Astrocyte (in vitro differentiated cells and primary cell): ENCODE measurements at places on chromosomes 6 and 20. TPM values are rescaled to one million over a fixed set of nuclear protein-coding genes. Genes with fewer than 3 reads are reported as not detected.
A peak's percentile ranks its signal among the peaks of the same experiment; 100 is the strongest.

DNA sequence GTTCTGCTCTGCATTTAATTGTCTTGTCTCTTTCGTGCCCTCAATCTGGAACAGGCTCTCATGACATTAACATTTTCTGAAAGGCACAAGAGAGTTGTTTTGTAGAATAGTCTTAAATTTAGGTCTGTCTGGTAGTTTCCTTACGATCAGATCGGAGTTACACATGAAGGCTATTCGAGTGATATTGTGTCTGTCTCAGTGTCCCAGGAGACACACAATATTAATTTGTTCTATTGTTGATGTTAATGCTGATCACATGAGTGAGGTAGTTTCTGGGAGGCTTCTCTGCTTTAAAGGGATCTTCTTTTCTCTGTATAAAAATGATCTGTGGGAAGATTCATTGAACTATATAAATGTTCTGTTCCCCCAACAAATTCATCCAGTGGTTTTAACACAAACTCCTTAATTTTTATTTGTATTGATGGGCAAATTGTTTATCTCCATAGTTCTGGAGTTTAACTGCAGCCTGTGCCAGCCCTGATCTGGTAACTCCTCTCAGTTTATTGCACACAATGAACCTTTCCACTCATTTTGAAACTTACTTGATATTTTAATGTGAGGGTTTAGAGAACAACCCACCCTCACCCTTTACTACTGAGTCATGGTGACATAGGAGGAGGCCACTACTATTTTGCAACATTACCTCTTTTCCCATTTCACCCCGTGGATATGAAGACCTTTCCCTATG, 223.0 kb downstream of the CBLN4 start:
- DNase-seq = no peak

DNA sequence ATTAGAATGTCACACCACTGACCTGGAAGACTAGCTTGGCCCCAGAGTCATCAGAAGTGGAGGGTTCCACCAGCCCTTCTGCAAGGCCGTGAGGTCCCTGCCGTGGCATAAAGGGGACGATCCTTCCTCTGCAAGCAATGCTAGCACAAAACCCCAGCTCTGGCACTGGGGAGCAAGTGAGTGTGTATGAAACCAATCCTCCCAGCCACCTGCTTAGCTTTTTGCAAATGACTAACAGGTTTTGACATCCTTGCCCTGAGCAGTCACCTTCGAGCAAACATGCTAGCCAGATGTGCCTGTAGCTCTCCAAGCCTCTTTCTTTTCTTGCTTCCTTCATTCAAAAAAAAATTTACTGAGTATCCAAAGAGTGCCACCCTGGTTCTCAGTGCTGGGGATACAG, 8.6 kb downstream of the SULF2 start:
- DNase-seq = no peak

- no peak for DNase-seq
Observed at GRCh38 chr20:62707921-62708521, 615 bp upstream of the NTSR1 start.

GRCh38 chr20:44073011-44073674, 113.8 kb downstream of the JPH2 start:
- DNase-seq = no peak

DNA sequence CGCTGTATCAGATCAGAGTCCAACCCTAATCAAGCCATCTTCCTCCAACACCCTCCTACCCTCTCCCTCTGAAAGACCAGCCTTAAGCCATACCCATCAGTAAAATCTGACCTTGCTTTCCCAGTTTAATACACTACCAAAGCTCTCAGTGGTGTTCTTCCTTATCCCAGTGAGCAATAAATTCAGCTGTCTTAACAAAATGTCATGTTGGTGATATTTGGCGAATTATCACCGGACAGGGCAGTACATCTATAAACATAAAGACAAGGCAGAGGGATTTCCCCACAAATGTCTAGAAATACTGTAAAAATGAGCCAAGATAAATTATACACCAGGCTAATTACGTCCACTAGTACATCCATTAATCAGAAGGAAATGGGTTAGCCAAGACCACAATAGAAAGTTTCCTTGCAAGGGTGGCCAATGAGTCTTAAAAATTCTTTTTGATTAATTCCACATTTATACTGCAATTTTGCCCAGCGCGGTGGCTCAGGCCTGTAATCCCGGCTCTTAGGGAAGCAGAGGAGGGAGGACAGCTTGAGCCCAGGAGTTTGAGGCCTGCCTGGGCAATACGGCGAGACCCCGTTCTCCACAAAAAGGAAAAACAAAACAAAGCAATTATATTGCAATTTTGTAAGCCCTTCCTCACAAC, 905 bp downstream of the RARS2 start:
- DNase-seq = peak; percentile 57

- DNase-seq = no peak
Observed at GRCh38 chr6:109458774-109459531, 3.4 kb upstream of the MICAL1 start.

SRSF12 gene
- total RNA-seq = 7.0 and 9.2 TPM in 2 replicates

GRCh38 chr20:40636486-40636885, 52.5 kb downstream of the MAFB start:
- no peak for DNase-seq

DNA sequence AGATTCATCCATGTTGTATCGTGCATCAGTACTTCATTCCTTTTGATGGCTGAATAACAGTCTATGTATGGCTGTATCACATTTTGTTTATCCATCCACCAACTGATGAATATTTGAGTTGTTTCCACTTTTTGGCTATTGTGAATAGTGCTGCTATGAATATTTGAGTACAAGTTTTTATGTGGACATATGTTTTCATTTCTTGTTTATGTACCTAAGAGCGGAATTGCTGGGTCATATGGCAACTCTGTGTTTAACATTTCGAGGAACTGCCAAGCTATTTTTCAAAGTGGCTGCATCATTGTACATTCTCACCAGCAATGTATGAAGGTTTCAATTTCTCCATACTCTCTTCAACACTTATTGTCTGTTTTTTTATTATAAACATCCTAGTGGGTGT, 3.0 kb upstream of the RREB1 start:
- DNase-seq = no peak

- peak; percentile 4 for DNase-seq
Observed at GRCh38 chr6:97085772-97086171, 161.2 kb downstream of the KLHL32 start.

DNA sequence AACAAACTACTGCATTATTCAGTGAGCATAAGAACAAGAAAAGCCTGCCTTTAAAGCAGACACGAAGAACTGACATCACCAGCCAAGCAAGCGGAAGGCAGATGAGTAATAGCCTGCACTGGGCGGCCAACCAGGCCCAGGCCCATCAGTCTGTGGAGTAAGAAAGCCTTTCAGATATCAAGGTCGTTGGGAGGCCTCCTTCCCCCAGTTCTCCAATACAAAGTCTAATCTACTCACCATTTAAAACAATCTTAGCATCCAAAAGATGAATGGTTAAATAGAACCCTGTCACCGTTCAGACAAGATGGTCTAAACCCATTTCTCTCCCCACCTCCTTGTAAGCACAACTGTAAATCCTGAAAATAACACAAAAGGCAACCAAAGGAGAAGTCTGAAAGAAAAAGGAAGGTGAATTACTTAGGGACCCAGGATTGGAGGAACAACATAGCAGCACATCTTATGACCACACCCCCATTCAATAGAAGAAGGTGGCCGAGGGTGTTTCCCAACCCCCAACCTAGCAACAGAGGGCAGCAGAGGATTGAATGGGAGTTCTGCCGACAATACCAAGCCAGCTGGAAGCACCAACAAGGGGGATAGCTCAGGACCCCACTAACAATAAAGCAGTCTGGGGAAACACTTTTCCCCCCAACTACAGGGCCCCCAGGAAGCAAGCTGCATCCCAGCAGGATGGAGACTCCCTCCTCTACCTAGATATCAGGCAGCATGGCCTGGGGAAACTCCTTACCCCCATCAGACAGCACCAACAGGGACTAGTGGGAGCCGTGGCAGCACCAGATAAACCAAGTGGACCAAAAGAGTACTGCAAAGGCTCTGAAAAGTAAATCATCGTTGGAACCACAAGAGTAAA, 67.9 kb downstream of the ZHX3 start:
- DNase-seq = peak; percentile 88

- DNase-seq = peak; percentile 64
Observed at GRCh38 chr6:71205336-71205956, 83.2 kb upstream of the OGFRL1 start.

GRCh38 chr6:139392794-139393193, 18.3 kb upstream of the CITED2 start:
- peak; percentile 67 for DNase-seq
